Stimulated activated naive B cell treated with anti-CD40 and anti-IgM and Interleukin-4, amounts not matched to agents 10 μg/mL and 1 μg/mL and 100 μg/mL, for 72 hours (primary cell): ENCODE measurements at places on chromosomes 7 and 10.

- H3K4me3 ChIP-seq = no peak overlapping the region
- DNase-seq = no peak
- no peak overlapping the region for H3K27ac ChIP-seq
- H3K4me1 ChIP-seq = peaks cover 10% of the 10 kb centered on the region
- H3K27me3 ChIP-seq = no peaks in the 10 kb centered on the region
Observed at GRCh38 chr10:15188603-15189002, 20.1 kb upstream of the NMT2 start.

DNA sequence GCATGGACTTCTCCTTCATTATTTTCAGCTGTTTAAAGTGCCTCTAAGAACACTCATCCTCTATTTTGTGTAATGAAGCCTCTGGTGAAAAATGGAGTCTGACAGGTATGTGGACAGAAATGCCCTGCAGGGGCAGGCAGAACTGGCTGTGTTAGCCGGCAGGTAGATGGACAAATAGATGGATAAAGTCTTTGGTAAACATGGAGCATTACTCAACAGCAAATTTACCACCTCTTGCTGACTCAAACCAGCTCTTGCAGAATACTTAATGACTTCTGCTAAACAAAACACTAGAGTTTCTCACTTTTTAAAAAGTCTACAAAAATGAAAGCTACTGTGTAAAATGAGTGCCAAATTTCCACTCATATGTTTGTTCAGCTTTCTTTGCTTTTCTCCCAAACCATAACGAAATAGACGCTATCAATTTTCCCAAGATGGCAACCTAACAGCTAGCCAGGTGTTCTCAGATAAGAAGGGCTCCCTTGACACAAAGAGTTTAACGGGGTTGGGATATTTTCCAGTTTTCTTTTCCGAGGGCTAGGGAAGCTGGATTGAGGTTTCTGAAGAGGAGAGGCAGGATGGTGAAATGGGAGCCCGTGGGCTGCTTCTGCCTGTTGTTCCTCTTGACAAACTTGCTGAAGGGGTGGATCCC, 71.9 kb upstream of the HABP2 start:
- DNase-seq = no peak
- no peak overlapping the region for H3K27ac ChIP-seq
- H3K36me3 ChIP-seq = no peaks in the 10 kb centered on the region
- H3K4me1 ChIP-seq = no peaks in the 10 kb centered on the region

- DNase-seq = no peak
- H3K4me1 ChIP-seq = peaks cover 20% of the 10 kb centered on the region
- peaks cover 2% of the 10 kb centered on the region for H3K36me3 ChIP-seq
- H3K27me3 ChIP-seq = peaks cover 8% of the 10 kb centered on the region
- no peak overlapping the region for H3K27ac ChIP-seq
- H3K4me3 ChIP-seq = no peak overlapping the region
Observed at GRCh38 chr10:113319479-113319878, 233.4 kb upstream of the HABP2 start.

DNA sequence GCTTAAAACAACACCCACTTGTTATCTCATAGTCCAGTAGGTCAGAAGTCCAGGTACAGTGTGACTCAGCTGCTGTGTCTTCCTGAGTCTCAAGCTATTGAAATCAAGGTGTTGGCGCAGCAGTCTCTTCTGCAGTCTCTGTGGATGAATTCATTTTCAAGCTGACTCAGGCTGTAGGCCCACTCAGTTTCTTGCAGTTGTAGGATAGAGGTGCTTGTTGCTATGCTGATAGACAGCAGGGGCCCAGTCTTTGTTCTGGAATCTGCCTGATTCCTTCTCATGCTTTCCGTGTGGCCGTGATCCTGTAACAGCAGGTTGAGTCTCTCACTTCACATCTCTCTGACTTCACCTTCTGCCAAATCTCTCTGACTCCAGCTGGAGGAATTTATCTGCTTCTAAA, 400.4 kb upstream of the POM121L12 start:
- DNase-seq = no peak
- H3K4me1 ChIP-seq = no peaks in the 10 kb centered on the region
- H3K36me3 ChIP-seq = no peaks in the 10 kb centered on the region
- no peak overlapping the region for H3K4me3 ChIP-seq
- H3K27ac ChIP-seq = no peak overlapping the region
- H3K27me3 ChIP-seq = no peaks in the 10 kb centered on the region

- DNase-seq = peak; percentile 73
- H3K27ac ChIP-seq = peak within 1 kb of the TSS; percentile 81
- peaks cover 9% of the 10 kb centered on the region for H3K36me3 ChIP-seq
- H3K27me3 ChIP-seq = no peaks in the 10 kb centered on the region
Observed at GRCh38 chr10:133379152-133379800, at the start of gene PAOX. Gene PAOX, plus strand, starts transcription at chr10:133379262. Its CDS starts 55 bp downstream, at chr10:133379317.

- H3K27ac ChIP-seq = no peak overlapping the region
- H3K4me1 ChIP-seq = no peaks in the 10 kb centered on the region
- no peaks in the 10 kb centered on the region for H3K27me3 ChIP-seq
- DNase-seq = no peak
Observed at GRCh38 chr7:52669031-52669430, 366.4 kb upstream of the POM121L12 start.
